Ascending aorta (tissue), 2 donors: ENCODE measurements at places on chromosomes 7 and 10.

- DNase-seq, result no peak
Observed at GRCh38 chr7:39745320-39745719, 121.9 kb downstream of the RALA start.

- no peak for DNase-seq
Observed at GRCh38 chr7:39594988-39595620, 28.3 kb upstream of the RALA start.

GRCh38 chr10:131855461-131856401 lies 45.1 kb upstream of the PPP2R2D start:
- DNase-seq, result no peak

DNA sequence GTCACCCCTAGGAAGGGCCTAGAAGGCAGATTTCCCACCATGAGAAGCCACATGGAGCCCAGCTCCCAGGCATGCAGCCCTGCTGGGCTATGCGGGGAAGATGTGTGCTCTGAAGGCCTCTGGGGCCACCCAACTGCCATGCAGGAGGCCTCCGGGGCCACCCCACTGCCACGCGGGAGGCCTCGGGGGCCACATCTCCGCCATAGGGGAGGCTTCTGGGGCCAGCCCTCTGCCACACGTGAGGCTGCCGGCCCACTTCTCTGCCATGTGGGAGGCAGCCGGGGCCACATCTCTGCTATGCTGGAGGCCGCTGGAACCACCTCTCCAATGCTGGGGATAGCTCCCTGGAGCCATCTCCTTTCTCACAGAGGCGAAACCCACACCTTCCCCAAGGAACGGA lies 451.8 kb downstream of the DNAJB6 start:
- no peak for DNase-seq
